CD4-positive, alpha-beta T cell treated with Interleukin-2 at 100 ng/mL for 4 hours (primary cell): ENCODE measurements at places on chromosomes 1 and 21.

DNA sequence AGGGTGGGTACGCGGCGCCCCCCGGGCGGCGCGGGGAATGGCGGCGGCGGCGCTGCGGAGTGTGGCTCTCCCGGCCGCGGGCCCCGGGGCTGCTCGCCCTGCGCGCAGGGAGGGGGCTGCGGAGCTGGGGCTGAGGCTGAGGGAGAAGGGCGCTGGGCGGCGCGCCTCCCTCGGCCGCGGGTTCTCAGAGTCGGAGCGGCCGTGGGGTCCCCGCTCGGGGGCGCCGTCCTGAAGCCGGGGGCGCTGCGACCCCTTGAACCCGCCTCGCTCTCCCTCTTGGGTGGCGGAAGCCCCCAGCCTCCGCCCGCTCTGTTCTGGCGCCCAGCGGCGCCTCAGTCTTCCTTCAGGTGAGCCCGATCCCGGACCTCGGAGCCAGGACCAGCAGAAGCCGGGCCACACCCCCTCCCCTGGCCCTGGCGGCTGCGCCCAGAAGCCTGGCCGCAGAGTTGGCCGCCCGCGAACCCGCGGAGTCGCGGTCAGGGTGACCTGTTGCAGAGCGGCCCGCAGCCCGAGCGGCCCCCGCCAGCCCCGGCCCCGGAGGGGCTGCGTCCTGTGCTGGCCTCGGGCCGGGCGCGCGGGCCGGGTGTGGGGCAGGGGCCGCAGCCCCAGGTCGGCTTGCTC is 532 bp downstream of the RALGPS2 start:
- no peak for DNase-seq

DNA sequence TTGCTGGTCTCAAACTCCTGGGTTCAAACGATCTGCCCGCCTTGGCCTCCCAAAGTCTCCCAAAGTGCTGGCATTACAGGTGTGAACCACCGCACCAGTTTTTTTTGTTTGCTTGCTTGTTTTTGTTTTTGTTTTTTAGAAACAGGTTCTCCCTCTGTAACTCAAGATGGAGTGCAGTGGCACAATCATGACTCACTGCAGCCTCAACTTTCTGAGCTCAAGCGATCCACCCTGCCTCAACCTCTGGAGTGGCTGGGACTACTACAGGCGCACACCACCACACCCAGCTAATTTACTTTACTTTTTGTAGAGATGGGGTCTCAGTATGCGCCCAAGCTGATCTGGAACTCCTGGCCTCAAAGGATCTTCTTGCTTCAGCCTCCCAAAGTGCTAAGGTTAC is 47.3 kb upstream of the USP1 start:
- DNase-seq = no peak

DNA sequence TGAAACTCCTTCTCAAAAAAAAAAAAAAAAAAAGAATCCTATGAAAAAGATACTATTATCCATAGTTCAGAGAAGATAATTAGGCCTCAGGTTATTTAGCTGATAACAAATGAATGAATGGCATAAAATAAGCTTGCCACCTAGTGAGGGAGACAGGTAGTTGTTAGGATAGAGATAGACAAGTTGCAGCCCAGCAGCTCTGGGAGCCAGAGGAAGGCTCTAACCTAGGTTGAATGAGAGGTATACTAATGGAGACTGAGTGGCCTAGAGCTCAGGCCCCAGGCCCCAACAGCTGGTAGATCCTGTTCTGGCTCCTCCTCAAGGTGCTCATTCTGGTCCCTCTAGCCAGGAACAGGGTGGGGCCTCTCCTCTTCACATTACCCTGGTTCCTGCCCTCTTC is 20.6 kb upstream of the RSPO1 start:
- no peak for DNase-seq

DNA sequence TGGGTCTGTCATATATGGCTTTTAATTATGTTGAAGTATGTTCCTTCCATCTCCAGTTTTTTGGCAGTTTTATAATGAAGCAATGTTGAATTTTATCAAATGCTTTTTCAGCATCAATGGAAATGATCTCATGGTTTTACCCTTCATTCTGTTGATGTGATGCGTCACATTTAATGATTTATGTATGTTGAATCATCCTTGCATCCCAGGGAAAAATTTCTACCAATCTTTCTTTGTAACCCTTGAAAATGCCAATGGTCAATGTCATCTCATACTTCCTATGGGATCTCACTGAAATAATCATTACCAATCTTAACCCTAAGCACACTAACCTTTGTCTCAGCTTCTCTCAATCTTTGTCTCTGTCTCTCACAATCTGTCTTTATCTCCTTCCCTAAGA is 1004.0 kb downstream of the KCNT2 start:
- no peak for DNase-seq

- peak; percentile 74 for DNase-seq
Measured at GRCh38 chr21:42063571-42064521, 7.3 kb upstream of the UMODL1 start.

- DNase-seq = no peak
Measured at GRCh38 chr1:221451741-221452140, 290.1 kb downstream of the DUSP10 start.

- DNase-seq = no peak
Measured at GRCh38 chr1:36955016-36955415, 79.3 kb downstream of the GRIK3 start.

GRCh38 chr1:230787471-230787870 is 40.3 kb downstream of the CAPN9 start:
- DNase-seq = no peak
